ENCODE measurements at places on chromosomes 13 and 19. TPM values are rescaled to one million over a fixed set of nuclear protein-coding genes. Genes with fewer than 3 reads are reported as not detected.

Gene SIGLEC11
- 1.2 TPM for total RNA-seq

DNA sequence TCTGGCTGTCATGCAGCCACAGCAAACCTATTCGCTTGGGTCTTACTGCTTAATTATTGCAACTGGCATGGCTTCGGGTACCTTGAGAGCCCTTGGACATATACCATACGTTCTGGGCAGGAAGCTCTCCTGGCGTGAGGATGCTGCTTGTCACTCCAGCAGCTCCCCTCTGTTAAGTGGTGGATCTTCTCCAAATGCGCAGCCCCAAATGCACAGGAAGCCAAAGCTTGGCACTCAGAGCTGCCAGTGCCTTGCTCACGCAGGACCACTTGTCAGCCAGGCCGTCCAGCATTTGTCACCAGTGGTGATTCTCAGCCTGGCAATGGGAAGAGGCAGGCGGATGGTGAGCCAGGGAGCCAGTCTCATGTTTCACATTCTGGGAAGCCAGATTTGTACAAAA lies 158.6 kb downstream of the KATNAL1 start:
- H3K4me1 ChIP-seq, result no peaks in the 10 kb centered on the region
- H3K27ac ChIP-seq, result no peak overlapping the region
- DNase-seq, result no peak
- H3K27me3 ChIP-seq, result no peaks in the 10 kb centered on the region

DNA sequence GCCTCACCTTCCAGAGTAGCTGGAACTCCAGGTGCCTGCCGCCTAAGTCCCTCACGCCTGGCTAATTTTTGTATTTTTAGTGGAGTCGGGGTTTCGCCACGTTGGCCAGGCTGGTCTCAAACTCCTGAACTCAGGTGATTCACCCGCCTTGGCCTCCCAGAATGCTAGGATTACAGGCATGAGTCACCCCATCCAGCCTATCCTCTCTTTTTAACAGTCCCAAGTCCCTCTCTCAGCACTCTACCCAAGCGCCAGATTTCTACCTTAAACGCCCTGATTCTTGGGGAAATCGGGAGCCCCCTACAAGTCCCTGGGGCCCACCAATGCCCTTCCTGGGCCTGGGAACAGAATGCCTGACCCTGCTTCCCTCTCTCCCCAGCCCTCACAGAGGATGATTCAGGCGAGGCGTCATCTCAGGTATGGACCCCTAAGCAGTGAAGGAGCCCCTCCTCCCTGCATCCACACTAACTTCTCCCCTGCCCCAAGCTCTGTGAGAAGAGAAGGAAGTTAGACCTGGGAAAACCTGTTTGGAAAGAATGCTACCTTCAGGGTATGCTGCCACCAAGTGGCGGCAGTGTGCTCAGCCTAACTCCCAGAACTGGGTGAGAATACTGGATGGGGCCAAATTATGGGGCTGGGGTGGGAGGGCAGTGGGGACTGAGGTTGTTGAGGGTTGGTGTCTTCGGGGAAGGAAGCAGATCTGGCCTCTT lies 20.8 kb upstream of the EBI3 start:
- H3K27me3 ChIP-seq, result no peaks in the 10 kb centered on the region
- H3K27ac ChIP-seq, result no peak overlapping the region
- H3K36me3 ChIP-seq, result no peaks in the 10 kb centered on the region
- no peaks in the 10 kb centered on the region for H3K4me1 ChIP-seq

- no peaks in the 10 kb centered on the region for H3K27me3 ChIP-seq
- no peaks in the 10 kb centered on the region for H3K36me3 ChIP-seq
- H3K4me3 ChIP-seq, result no peak overlapping the region
- no peak for DNase-seq
Observed at GRCh38 chr19:30968210-30968609, 381.0 kb downstream of the TSHZ3 start.

DNA sequence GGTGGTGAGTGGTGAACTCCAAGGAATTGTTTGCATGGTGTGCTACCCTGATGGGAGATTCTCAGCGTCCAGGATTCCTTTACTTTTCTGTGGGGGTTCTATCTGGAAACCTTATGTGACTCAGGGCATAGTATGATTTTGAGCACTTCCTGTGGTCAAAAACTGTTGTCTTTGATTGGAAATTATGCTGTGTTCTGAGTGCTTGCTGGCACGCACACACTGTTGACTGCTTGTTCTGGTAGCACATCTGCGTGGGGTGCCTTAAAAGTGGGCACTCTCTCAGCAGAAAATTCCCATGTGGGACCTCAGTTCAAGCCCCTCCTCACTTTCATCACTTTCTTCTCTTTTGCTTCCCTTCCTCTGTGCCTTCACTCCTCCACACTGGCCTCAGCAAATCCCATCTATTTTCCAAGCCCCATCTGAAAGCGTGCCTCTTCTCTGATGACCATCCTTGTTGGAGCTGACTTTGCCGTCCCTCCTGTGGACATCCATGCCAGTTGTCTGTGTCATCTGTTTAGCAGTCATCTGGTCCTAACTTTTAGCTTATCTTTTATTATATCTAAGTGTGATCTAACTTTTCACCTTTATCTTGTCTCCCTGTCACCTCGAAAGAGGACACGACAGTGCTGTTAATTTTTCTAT lies 56.4 kb upstream of the NPAS1 start:
- DNase-seq, result no peak
- H3K27me3 ChIP-seq, result no peaks in the 10 kb centered on the region
- no peaks in the 10 kb centered on the region for H3K36me3 ChIP-seq
- no peak overlapping the region for H3K27ac ChIP-seq

Measured in kidney (tissue), 22 donors.